ENCODE measurements at places on chromosomes 3 and 15.

- DNase-seq = no peak
Observed at GRCh38 chr3:18195836-18196235, 229.3 kb downstream of the SATB1 start.

DNA sequence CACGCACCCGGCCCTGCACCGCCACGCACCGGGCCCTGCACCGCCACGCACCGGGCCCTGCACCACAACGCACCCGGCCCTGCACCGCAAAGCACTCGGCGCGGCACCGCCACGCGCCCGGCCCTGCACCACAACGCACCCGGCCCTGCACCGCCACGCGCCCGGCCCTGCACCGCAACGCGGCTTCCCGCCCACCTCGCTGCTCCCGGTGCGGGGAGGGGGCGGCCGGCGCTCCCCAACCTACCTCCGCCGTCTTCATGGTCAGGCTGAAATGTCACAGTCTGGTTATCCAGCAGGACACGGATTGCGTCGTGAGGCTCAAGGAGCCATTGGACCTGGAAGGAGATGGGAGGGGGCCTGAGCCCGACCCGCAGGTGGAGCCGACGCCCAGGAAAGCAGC, 41.8 kb downstream of the MUC20 start:
- no peak for DNase-seq

GRCh38 chr3:23701716-23702597, 103.8 kb upstream of the UBE2E1 start:
- DNase-seq = no peak

DNA sequence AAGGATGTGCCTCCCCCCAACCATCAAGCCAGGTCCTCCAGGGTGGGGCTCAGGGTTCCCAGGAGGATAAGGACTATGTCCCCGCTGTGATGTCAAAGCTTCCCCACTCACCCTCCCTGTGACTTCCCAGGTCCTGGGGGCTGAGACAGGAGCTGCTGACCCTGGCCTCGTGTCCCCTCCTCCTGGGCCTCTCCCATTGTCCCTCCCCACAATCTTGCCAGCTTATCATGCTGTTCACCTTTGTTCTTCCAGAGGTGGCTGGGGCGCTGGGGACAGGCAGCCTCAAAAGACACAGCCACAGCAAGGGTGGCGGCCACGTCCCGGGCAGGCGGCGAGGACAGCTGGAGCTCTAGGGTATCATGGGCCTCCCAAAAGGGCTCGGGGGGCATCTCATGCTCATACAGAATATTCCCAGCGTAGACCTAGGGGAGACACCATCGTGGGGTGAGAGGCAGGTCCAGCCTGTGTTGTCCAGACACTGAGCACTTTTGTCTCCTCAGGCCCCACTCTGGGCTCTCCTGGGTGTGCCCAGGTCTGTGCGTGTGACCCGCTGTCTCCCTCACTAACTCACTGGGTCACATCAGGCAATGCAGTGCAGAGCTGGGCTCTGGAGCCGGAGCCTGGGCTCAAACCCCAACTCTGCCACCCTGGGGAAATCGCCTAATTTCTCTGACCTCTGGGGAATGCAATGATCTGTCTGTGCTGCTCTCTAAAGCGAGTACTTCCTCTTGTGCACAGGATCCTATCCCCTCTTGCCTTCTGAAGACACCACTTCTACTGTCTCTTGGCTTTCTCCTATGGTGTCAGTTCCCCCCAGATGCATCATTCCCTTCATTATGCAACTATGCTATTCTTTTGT, 30.0 kb downstream of the SNX33 start:
- no peak for DNase-seq

- DNase-seq = no peak
Observed at GRCh38 chr3:171289291-171289690, 170.9 kb downstream of the TNIK start.

DNA sequence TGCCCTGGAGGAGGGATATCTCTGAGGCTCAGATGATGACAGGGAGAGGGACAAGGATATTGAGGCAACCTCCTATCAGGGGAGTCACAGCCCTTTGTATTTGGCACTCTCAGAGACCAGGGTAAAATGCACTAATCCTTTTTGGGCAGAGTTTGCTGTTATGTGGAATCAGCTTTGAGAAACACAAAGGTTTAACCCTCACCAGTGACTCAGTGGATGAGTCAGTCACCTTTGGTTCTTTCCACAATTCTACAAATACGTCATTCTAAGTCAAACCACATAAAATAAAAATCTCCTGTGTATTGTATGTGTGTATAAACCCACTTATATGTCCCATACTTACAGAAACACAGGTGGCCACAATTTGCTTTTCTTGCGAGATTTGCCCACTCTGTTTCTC, 5.1 kb downstream of the LSAMP start:
- no peak for DNase-seq

DNA sequence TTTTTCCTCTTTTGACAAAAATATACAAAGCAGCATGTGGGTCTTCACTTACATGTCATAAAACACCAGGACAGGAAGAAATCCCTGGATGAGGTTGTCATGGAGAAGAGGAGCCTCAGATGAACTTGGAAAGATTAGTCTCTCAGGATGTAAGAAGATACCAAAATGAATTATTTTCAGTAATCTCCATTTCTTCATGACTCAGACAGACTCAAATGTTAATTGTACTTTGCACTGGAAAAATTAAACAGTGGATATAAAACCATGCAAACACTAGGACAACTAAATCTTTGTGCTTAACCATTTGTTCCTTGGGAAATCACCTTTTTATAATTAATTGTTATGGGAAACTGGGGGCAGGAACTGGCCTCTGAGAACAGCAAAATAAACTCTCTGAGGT, 237.0 kb downstream of the CD47 start:
- no peak for DNase-seq

DNA sequence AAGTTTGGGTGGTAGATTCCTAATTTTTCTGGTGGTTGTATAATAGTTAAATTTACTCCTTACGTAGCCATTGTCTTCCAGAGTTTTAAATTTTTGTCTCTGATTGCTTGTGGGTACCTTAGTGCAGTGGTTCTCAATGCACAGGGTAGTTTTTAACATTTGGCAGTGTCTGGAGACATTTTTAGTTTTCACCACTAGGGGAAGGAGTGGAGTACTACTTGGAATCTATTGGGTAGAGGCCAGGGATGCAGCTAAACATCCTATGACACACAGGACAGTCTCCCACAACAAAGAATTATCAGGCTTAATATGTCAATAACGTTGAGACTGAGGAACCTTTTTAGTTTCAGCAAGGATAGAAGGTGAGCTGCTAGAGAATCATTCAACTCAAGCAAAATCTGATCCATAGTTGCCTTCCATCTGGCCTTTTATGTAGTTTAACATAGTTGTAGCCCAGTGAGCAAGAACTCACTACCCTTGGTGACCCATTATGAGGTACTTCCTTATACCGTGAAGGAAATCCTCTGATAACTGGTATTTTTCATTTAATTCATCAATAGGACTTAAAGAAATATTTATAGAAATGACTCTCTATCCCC, 8.6 kb upstream of the STX19 start:
- no peak for DNase-seq

DNA sequence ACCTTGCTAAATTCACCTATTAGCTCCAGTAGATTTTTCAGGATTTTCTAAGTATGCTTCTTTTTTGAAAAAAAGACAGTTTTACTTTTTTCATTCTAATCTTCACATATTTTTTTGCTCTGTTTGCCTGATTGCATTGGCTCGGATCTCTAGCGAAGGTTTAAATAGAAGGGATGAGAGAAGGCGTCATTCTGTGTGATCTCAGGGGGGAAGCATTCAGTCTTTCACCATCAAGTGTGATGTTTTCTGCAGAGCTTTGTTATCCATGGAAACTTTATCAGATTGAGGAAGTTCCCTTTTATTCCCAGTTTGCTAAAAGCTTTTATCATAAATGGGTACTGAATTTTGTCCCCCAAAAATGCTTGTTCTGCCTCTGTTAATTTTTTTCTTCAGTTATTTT, 120.3 kb downstream of the LRRK1 start:
- no peak for DNase-seq

GRCh38 chr3:142850395-142851023, 38.4 kb downstream of the PCOLCE2 start:
- no peak for DNase-seq

DNA sequence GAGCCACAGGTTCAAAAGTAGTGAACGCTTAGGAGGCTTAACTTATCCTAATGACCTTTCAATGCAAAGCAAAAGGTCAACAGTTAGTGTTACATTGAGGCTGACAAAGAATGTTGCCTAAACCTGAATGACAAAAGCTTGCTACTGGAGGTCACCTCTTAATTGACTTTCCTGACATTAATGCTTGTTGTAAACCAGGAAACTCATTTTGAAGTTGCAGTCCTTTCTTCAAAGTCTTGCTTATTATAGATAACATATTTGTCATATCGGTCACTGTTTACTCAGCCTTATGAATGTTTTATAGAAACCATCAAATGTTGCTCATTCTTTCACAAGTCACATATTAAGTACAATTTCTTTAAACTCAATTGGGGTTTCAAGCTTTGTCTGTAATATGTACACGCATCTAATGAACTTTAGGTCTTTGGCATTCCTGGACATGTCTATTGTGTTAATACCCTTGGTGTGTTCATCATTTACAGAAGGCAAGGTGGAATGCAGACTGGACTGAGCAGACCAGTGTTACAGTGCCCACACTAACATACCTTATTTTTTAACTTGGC, 488.2 kb upstream of the NECTIN3 start:
- no peak for DNase-seq

All from sigmoid colon (tissue), 7 donors.